Kidney glomerular epithelial cell (primary cell): ENCODE measurements at places on chromosomes 12 and 14.

DNA sequence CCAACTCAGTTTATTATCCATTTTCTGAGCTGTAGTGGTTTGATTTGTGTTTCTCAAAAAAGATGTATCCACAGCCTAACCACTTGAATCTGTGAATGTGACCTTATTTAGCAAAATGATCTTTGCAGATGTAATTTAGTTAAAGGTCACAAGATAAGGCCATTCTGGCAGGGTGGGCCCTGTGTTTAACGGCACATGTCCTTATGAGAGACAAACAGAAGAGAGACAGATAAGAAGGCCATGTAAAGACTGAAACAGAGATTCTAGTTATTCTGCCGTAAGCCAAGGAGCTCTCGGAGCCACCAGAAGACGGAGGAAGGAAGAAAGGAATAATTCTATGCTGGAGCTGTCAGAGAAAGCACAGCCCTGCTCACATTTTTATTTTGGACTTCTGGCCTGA lies 374.2 kb downstream of the PRKD1 start:
- DNase-seq = no peak

- no peak for DNase-seq
Observed at GRCh38 chr14:102517392-102518062, 8.0 kb upstream of the ANKRD9 start.

GRCh38 chr12:56202366-56202765 lies 13.1 kb upstream of the SMARCC2 start:
- DNase-seq = no peak

DNA sequence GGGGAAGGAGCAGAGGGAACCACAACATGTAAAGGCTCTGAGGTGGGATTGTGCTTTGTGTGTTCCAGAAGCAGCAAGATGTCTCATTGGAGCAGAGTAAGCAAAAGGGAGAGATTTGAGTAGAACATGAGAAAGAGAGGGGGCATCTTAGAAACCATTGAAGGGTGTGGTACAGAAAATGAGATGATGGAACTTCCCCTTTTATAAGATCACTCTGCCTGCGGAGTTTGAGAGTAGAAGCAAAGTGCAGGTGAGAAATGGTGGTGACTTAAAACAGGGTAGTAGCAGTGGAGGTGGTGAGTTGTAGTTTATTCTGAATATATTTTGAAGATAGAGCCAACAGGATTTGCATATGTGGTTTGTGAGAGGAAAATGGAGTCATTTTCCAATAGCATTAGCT lies 56.0 kb downstream of the FBXO34 start:
- DNase-seq = no peak

DNA sequence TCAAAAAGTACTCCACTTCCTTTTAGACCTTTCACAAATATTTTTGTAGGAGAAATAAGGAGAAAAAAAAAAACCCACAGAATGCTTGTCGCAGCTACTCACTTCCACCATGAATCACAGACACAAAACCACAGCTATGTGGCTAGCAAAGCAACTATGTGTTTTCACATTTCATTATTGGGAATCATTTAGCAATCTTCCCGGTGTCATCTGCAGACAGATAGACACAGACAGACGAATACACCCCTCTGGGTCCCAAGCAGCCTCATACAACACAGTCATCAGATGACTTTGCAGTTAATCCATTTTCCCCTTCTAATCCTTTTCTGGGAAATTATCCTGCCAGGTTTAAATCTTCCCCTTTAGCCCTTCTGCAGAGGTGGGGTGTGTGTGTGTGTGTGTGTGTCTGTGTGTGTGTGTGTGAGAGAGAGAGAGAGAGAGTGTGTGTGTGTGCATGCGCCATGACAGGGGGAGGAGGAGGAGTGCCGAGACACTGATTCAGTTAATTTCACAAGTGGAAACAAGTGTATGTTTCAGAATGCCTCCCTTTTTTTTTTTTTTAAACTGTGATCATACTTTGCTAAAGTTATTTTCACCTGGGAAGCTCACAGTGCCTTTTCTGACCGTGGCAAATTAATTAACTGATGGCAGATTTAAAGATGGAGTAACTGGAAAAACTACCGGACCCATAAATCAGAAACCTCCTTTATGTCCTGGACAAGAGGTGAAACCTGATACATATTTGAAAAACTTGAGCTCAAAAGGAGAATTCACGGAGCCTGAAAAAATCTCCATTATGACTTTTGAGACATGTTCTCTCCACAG lies 39.9 kb downstream of the LTBP2 start:
- peak; percentile 98 for DNase-seq

DNA sequence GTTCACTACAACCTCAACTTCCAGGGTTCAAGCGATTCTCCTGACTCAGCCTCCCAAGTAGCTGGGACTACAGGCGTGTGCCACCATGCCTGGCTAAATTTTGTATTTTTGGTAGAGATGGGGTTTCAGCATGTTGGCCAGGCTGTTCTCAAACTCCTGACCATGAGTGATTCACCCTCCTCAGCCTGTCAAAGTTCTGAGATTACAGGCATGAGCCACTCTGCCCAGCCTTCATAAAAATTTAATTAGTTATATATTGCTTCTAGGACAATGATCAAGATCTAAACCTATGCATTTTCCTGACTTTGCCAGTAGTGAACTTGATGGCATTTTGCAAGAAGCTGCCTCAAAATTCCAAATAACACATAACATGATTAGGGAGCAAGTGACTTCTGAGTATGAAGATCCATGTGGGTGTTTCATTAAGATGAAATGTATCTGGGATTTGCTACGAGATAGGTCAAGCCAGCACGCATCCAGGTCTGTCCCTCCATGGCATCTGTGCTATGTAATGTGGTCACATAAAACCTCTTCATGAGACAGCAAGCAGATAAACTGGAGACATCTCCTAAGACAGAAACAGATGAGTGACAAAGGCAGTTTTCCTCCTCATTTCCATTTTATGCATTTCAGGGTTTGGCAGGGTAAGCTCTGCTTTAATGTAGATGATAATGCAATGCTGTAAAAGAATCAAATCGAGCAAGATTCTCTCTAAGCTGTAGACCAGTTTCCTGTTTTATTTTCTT lies 319.4 kb upstream of the ATP2B1 start:
- DNase-seq = no peak

DNA sequence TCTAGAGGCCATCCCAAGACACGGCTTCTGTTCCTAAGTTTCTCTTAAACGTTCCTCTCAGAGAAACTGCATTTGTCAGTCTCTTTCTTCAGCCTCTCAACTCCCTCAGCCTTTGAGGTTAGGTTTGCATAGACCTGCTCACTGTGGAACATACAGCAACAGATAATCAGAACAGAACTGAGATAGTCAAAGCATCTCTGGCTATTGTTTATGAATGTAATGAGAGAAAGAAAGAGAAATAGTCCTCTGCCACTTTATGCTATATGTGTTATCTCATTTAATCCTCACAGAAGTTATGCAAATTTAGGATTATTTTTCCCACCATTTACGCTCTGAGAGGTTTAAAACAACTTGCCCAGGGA lies 190.6 kb downstream of the PHLDA1 start:
- no peak for DNase-seq

- DNase-seq = peak; percentile 73
Observed at GRCh38 chr12:78888568-78888967, 24.0 kb downstream of the SYT1 start.

DNA sequence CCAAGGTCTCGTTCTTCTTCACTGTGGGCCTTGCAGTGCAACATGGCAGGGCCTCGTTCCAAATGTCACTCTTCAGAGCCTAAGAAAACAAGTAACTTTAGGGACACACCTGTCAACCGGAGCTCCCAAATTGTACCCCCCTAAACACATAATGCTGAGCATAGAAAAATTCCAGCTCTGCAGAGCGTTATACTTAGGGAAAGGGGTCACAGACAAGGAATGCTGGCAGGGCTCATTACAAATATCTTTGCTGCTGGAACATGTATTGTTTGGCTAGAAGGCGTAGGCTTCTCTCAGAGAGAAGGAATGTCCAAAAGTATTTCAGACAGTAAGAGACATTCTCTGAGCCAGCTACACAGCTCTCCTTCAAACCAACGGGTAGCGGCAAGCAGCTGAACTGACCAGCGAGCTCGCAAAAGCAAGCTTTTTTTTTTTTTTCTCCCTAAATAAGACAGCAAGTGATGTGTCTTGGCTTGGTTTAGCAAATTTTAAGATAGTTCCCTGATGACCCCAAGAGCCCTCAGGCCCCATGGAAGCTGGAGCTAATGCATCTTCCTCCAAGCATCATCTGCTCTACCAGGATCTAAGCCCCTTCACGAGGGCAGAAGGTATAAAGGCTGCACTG lies 24.5 kb downstream of the SSH1 start:
- DNase-seq = peak; percentile 84

GRCh38 chr12:42961395-42961794 lies 371.8 kb upstream of the PRICKLE1 start:
- DNase-seq = peak; percentile 98

GRCh38 chr12:123671876-123672275 lies 963 bp downstream of the TCTN2 start:
- peak; percentile 31 for DNase-seq

- no peak for DNase-seq
Observed at GRCh38 chr12:92650228-92650822, 52.5 kb upstream of the PLEKHG7 start.

DNA sequence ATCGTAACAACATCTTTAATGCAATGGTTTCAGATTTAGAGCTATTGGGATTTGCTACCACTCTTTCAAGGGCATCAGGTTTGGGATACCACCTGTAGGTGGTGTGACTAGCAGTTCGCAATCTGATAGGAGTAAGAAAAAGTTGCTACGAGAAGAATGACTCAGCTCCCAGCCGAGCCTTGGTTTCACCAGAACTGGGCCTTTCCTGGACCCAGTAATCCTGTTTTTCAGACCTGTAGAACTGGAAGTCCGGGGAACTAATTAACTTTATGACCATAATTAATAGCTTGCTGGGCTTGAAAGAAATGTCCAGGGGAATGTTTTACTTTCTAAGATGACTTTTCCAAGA lies 770 bp downstream of the ABHD4 start:
- DNase-seq = peak; percentile 64

- DNase-seq = no peak
Observed at GRCh38 chr12:110123919-110124268, 263 bp upstream of the IFT81 start.

DNA sequence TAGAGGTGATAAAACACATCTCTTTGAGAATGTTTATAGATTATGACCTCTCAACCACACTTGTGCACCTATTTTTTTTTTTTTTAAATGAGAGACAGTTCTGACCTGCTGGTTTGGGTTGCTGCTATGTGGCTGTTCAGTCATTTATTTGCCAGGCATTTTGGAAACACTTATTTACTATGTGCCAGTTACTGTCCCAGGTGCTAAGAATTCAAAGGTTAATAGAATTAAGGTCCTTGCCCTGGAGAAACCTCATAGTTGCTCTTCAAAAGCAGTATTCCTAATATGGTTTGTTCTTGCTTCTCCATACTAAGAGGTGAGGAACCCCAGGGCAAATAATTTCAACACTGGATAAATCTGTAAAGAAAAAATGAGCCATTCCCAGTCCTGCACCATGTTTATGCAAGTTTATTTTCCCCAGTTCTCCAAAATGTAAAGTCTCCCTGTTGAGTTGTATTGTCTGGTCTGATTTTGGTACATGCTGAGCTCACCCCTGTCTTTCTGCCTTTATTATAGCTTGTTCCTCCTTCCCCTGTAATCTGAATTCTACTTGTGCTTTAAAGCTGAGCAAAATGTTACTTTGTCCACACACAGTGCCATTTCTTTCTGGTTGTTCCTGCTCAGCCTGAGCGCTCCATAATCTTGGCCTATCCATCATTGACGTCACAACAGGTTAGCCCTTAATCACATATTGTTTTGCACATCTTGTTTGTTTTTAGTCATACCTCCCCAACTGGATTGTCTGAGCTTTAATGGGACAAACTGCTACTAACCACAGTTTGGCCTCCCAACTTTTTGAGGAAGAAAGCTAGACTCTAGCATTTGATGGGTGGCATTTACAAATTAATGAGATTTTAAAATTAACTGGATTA lies 56.7 kb downstream of the SRGAP1 start:
- no peak for DNase-seq

- no peak for DNase-seq
Observed at GRCh38 chr14:77200406-77200985, 18.9 kb downstream of the TMEM63C start.

DNA sequence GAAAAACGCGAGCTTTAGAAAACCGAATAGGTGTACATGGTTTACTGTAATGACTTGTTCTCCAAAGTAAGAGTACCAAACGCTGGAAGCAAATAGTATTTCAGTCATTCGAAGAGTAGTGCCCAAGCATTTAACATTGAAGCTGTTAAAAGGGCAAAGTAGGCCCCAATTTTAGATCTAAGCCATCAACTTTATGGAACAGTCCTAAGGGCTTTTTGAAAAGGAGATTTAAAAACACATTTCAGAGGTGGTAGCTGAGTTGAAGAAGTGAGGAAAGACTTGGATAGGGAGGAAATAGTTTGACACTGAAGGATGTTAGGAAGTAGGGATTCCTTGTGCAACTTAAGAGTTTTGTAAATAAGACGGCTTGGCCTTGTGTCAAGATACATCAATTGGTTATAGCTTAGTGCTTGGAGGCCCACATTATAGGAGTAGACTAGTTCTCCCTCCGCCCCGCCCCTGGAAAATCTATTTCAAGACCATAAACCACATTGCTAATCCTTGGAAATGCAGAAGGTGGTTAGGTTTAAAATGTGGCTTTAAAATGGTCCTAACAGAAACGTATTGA lies 783 bp upstream of the TUBA1B start:
- no peak for DNase-seq

GRCh38 chr12:958588-959123 lies 9.2 kb upstream of the RAD52 start:
- DNase-seq = no peak

DNA sequence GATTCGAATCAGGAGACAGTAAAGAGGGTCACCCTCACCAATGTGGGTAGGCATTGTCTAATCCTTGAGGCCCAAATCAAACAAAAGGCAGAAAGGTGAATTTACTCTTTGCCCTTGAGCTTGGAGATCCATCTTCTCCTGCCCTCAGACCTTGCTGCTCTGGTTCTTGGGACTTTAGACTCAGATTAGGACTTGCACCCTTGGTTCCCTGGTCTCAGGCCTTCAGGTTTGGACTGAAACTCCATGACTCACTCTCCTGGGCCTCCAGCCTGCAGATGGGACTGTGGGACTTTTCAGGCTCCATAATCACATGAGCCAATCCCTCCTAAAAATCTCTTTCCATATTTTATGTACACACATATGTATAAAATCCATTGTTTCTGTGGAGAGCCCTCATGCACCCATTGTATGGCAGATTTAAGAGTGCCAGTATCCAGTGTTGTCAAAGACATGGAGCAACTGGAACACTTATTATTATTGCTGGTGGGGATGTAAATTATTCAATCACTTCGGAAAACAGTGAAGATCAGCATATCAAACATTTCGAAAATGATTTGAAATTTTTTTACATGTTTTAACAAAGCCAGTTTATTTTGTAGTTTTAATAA lies 48.7 kb downstream of the EID3 start:
- no peak for DNase-seq
